ENCODE measurements at places on chromosomes 7 and 10.

- DNase-seq = no peak
These were observed 27.3 kb downstream of the KNDC1 start for GRCh38 chr10:133187091-133187905.

GRCh38 chr7:129739427-129739826 lies 127.9 kb downstream of the NRF1 start:
- DNase-seq = no peak

DNA sequence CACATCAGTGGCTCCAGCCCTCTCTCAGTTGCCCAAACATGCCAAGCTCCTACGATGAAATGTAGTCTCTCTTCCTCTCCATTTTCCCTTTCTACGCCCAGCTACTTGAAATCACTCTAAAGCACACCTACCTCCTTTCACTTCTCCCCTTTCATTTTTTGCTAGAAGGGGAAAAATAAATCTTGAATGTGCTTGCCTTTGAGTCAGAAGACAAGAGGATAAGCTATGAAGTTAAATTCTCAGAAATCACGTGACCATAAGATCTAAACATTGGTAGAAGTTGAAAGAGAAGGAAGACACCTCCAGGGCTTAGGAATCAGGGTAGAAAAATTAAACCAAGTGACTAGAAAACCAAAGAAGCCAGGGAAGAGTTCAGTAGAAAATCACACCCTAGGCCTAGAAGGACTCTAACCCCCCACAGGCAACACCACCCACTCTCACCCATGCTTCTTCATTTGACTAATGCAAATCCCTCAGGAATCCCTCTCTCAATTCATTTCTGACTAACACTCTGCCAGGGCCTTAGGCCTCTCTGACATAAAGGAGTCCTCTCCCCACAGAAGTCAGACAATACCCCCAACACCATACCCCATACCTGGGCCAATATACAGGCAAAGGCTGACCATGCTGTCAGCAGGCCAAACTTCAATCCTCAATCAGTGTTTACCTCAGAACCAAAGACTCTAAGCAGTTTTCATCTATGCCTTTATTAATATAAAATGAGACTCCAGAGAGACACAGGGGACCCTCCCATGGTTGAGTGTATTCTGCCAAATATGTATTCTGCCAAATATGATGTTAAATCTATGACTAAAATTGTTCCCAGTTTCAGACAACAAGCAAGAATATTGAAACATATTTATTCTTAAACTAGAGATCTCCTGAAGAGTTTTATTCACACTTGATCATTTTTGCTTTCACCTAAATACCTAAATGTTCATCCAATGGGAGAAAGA lies 84.8 kb downstream of the ELMO1 start:
- no peak for DNase-seq

DNA sequence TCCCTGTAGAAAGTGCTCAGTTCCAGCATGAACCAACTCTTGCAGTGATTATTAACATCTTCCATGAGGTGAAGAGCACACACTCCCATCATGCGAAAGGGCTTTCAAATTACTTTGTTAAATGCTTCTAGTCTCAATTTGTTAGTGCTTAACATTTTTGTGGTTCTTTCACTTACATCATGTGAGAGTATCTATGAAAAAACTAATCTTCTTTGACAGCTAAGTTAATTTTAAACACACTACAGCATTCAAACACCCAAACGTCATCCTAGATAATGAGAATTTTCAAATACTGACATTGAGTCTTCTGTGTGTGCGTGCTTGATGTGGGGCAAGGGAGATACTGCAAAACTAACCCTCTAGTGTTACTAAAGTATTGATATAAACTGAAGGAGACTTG lies 84.8 kb downstream of the ETV1 start:
- no peak for DNase-seq

DNA sequence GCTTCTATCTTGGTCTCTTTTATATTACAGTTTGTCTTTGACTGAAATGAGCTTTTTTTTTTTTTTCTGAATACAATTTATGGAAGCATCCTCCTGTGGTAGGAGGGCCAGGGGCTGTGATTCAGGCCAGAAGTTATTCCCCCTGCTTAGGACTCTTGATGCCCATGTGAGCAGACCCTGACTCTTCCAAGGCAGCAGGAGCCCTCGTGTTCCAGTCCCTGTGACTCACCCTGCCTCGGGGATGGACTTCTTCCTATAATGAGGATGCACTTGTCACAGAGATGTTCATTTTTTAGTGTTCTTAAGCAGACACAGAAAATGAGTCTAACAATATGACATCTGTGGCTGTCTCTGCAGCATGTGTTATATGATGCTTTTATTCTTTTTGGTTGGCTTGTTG lies 1293.7 kb upstream of the AUTS2 start:
- DNase-seq = no peak

DNA sequence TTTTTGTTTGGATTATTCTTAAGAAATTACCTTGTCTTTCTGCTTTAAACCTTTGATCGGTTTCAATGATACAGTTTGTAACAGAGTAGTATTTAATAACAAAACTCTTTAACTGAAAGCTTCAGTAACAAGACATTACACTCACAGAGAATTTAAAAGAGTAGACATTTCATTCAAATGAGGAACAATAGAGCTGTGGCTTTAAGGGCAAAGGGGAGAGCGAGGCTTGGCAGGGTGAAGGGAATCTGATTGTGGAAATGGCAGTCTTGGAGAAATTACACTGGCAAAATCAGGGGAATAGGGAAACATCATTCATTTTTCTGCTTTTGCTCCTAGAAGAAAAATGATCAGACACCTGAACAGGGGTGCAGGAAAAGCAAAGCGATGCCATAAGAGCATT lies 5.1 kb upstream of the HIPK2 start:
- DNase-seq = no peak

All from posterior cingulate gyrus (tissue), 11 donors.